ENCODE measurements at places on chromosomes 7 and 10.
A peak's percentile ranks its signal among the peaks of the same experiment; 100 is the strongest.

- DNase-seq: peak; percentile 46
Observed at GRCh38 chr10:102231357-102232318, 5.5 kb downstream of the ELOVL3 start.

DNA sequence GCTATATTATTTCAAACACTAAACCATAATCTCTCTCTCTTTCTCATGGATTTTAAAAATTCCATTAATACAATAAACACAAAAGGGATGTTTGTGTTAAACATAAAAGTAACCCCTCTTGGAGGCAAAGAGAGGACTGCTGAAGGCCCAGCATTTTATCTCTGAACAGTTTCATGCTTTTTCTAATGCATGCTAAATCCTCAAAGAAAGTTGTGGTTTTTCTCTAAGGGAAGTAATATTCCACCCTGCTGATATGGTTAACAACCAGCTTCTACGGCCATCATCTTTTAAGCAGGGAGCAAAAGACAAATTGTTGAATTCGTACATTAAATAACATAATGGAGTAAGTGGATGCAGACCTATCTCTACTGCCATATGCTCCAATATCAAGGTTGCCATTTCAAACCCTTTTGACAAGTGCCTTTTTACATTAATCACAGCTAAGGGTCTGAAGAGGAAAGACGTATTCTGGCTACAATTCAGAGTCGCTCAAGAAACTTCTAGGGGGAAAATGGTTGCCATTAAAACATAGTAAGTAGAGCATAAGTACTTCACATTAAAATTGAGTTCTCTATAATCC, 103.1 kb downstream of the SLC25A13 start:
- no peak for DNase-seq

- no peak for DNase-seq
Observed at GRCh38 chr10:123213192-123213591, 59.0 kb downstream of the BUB3 start.

DNA sequence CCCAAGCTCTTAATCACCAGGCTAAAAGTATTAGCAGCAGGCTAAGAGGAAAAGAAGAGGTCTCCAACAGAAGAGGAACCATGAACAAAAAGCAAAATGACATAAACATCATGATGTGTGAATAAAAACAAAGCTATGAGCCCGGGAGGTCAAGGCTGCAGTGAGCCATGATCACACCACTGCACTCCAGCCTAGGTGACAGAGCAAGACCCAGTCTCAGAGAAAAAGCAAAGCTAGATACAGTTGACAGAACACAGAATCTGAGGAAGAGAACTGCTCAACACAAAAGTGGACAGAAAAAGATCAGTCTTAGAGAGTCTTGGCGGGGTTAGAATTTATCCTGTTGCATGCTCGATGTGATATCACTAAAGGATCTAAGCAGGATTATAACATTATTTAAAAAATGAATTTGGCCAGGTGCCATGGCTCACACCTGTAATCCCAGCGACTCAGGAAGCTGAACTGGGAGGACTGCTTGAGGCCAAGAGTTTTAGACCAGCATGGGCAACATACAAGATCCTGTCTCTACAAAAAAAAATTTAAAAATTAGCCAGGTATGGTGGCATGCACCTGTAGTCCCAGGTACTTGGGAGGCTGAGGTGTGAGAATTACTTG, 37.5 kb downstream of the NT5C2 start:
- DNase-seq: no peak

- no peak for DNase-seq
Observed at GRCh38 chr10:100827819-100828737, 82.7 kb downstream of the PAX2 start.

- peak; percentile 93 for DNase-seq
Observed at GRCh38 chr10:112949875-112950507, at the start of gene TCF7L2. TSS of gene TCF7L2 (plus strand) at chr10:112950247. CDS start at chr10:112950757, 510 bp downstream.

- no peak for DNase-seq
Observed at GRCh38 chr10:35463105-35463867, 127.0 kb downstream of the CCNY start.

DNA sequence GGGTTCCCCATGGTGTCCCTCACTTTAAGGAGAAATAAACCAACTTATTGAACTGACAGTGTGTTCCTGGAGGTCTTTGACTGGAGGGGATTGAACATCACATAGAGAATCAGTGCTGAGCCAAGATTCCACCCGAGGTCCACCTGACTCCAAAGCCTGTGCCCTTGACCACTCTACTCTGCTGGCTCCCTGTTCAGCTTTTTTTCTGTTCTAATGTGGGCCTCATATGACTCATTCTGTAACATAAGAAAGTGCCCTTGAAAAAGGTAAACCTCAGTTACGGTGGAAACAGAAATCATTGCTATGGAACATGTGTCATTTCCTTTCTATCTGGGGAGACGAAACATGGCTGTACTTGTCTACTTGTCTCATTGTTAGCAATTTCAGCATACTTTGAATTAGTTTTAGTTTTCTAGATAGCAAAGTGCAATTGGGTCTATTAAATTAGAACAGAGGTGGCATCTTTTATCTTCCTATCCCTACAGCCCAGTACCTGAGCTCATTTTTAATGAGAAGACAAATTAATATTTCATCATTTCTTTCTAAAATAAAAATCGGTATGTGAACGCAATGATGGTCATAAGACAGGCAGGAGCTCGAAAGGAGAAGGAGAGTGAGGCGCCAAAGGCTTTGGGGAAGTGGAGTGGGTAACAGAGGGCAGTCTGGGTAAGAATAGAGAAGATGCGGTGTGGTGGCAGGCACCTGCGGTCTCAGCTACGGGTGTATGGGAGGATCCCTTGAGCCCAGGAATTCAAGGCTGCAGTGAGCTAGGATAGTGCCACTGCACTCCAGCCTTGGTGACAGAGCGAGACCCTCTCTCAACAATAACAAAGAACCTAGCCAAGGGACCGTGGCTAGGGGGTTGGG, 1.5 kb downstream of the GSDME start:
- peak; percentile 9 for DNase-seq

GRCh38 chr7:114930107-114930661, 8.3 kb downstream of the MDFIC start:
- DNase-seq: no peak

- no peak for DNase-seq
Observed at GRCh38 chr7:105219771-105220160, 169.0 kb downstream of the SRPK2 start.

GRCh38 chr7:90580051-90580450, 16.1 kb upstream of the CDK14 start:
- DNase-seq: no peak

Data from GDM1 (cell line).